ENCODE measurements at places on chromosomes 4 and X. TPM values are rescaled to one million over a fixed set of nuclear protein-coding genes. Genes with fewer than 3 reads are reported as not detected.

CT45A7 gene
- total RNA-seq = not detected

GYPA gene
- not detected for total RNA-seq

DNA sequence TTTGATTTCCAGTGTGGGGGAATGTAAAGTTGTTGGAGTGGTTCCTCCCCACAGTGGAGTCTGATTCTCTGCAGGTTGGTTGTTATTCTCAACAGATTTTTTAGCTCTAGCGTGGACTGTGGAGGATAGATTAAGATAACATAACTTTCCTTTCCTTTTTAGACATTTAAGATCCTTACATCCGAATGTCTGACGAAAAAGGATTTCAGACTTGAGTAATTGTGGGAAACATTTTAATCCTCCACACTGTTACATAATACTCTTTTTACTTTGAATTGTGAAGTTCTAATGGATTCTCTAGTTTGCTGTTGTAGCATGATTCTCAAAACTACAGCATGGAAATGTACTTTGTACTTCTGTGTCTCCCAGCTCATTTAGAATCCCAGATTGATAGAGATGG lies 107.8 kb downstream of the ARHGAP10 start:
- no peaks in the 10 kb centered on the region for H3K36me3 ChIP-seq
- peaks cover 13% of the 10 kb centered on the region for H3K27me3 ChIP-seq
- H3K4me1 ChIP-seq = peaks cover 13% of the 10 kb centered on the region
- no peak overlapping the region for H3K27ac ChIP-seq

- DNase-seq = no peak
- no peaks in the 10 kb centered on the region for H3K27me3 ChIP-seq
- H3K36me3 ChIP-seq = peaks cover 4% of the 10 kb centered on the region
- H3K4me3 ChIP-seq = no peak overlapping the region
- H3K27ac ChIP-seq = no peak overlapping the region
- H3K4me1 ChIP-seq = peaks cover 2% of the 10 kb centered on the region
Observed at GRCh38 chrX:1609762-1610161, 5.1 kb upstream of the ASMT start.

DNA sequence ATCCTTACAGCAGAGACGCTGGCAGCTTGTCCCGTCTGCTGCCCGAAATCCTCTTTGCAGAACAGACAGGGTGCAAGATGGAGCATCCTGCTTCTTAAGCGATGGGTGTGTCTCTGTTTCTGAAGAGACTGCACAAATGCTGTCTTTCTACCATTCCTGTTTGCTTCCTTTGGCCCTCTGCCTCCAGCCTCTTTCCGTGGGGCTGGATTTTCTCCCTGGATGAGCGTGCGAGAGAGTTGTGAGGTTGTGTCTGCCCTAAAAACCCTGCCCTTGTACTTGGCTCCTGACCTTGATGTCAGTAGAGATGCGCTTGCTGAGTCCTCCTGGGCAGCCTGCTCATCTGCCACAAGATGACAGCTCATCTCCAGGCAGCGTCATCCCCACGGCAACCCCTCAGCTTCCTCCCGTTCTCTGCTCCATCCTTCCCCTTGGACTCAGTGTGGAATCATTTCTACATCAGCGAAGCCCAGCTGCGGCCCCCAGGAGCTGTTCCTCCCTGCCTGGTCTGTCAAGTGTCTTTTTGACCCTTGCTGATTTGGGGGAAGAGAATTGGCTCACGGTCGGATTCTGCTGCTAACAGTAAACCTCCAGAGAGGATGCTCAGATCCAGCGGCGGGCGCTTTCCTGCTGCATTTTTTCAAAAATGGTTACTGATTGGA lies 246.2 kb downstream of the ASMT start:
- H3K4me1 ChIP-seq = no peaks in the 10 kb centered on the region
- no peaks in the 10 kb centered on the region for H3K36me3 ChIP-seq
- no peaks in the 10 kb centered on the region for H3K27me3 ChIP-seq
- DNase-seq = no peak

GRCh38 chr4:4456816-4457578 lies 70.1 kb downstream of the NSG1 start:
- peaks cover 3% of the 10 kb centered on the region for H3K4me1 ChIP-seq
- H3K27ac ChIP-seq = no peak overlapping the region
- H3K4me3 ChIP-seq = no peak overlapping the region
- peaks cover 18% of the 10 kb centered on the region for H3K36me3 ChIP-seq
- no peaks in the 10 kb centered on the region for H3K27me3 ChIP-seq

DNA sequence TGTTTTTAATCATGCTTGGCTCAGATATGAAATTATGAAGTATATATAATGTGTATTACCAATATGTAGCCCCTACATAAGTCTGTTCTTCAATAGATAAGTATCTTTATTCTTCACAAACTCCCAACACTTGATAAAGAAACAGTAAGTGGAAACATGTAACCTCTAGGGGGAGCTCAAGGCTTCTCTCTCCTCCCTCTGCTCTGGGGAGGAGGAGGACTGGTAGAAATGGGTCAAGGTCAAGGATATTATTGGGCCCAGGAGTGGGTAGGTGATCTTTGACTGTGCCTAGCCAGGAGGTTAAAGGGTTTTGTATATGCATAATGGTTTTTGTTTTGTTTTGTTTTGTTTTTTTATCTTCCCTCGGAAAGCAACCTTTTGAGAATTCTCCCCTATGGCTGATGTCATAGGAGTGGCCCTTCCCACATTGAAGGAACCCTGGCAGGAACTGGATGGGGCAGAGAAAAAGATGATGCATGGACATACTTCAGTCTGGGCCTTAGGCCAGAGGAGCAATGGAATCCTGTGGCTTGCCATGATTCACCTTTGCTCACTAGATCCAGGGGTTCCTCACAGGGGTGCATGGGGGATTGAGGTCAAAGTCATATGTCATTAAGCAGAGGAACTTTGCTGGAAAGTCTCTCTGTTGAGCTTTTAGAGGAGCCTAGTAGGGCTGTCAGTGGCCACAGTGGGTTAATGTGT lies 460.3 kb downstream of the MID1IP1 start:
- peaks cover 34% of the 10 kb centered on the region for H3K4me1 ChIP-seq
- H3K27ac ChIP-seq = peak overlapping the region; percentile 78
- H3K36me3 ChIP-seq = peaks cover 21% of the 10 kb centered on the region

DNA sequence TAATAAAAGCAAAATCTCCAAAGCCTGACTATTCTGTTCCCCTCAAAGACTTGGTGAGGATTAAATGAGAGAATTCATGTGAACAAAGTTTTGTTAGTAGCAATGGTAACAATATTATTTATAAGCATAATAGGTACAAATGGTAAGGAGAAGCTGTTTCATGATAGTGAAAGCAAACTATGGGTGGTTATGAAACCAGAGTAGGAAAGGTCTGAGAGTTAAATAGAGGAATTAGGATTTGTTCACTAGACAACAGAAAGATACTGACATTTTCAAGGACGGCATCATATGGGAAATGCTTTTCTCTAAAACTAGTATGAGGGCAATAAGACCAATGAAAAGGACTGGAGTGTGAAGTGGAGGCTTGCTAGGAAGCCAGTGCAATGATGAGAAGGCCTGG lies 128.6 kb upstream of the FTHL17 start:
- no peak overlapping the region for H3K27ac ChIP-seq
- H3K27me3 ChIP-seq = no peaks in the 10 kb centered on the region
- DNase-seq = no peak
- H3K4me1 ChIP-seq = no peaks in the 10 kb centered on the region
- H3K4me3 ChIP-seq = no peak overlapping the region
- no peaks in the 10 kb centered on the region for H3K36me3 ChIP-seq

- H3K27ac ChIP-seq = no peak overlapping the region
- DNase-seq = no peak
- no peak overlapping the region for H3K4me3 ChIP-seq
Observed at GRCh38 chrX:9807355-9808182, 21.3 kb downstream of the SHROOM2 start.

DNA sequence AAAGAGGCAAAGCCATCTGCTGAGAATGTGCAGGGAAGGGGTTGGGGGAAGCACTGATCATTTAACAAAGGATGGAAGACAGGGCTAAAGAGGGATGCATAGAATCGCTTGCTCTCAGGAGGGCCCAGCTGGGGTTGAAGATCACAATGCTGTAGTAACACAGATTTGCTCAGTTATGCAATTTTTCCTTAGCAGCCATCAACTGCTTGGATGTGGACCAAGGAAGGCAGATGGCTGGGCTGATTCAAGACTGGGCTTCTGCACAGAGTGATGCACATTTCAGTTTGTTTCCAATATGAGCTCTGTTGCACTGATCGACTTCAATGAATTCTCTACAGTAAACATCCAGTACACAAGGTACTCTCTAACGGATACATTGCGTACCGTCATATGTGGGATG lies 127.8 kb upstream of the TBL1X start:
- H3K36me3 ChIP-seq = no peaks in the 10 kb centered on the region
- no peak for DNase-seq
- H3K27me3 ChIP-seq = no peaks in the 10 kb centered on the region
- peaks cover 37% of the 10 kb centered on the region for H3K4me1 ChIP-seq

- no peak for DNase-seq
- H3K27me3 ChIP-seq = peaks cover 3% of the 10 kb centered on the region
- peak overlapping the region; percentile 93 for H3K4me3 ChIP-seq
- peaks cover 3% of the 10 kb centered on the region for H3K36me3 ChIP-seq
- H3K4me1 ChIP-seq = peaks cover 8% of the 10 kb centered on the region
- H3K27ac ChIP-seq = peak overlapping the region; percentile 98
Observed at GRCh38 chrX:52933976-52934703, 24.2 kb downstream of the FAM156A start.

Measured in activated CD4-positive, alpha-beta T cell treated with anti-CD3 and anti-CD28 coated beads, Interleukin-2, amount 10 ng/mL, durations not matched to agents 24 days and 14 days (primary cell).